ENCODE measurements at places on chromosomes 2 and 18.
A peak's percentile ranks its signal among the peaks of the same experiment; 100 is the strongest.

DNA sequence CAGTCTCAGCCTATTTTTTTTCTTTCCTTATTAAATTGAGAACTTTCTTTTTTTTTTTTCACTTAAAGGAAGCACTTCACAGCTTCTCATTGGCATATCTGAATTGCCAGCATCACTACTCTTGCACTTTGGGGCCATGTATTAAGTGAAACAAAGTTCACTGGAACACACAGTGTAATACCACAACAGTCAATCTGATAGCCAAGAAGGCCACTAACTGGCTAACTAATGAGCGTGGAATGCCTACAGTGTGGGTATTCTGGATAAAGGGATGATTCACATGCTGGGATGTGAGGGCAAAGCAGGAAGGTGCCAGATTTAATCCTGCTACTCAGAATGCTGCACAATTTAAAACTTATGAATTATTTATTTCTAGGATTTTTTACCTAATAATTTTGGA, 11.7 kb upstream of the C18orf63 start:
- DNase-seq = peak; percentile 70

GRCh38 chr2:124065636-124066035, 40.5 kb downstream of the CNTNAP5 start:
- DNase-seq = no peak

DNA sequence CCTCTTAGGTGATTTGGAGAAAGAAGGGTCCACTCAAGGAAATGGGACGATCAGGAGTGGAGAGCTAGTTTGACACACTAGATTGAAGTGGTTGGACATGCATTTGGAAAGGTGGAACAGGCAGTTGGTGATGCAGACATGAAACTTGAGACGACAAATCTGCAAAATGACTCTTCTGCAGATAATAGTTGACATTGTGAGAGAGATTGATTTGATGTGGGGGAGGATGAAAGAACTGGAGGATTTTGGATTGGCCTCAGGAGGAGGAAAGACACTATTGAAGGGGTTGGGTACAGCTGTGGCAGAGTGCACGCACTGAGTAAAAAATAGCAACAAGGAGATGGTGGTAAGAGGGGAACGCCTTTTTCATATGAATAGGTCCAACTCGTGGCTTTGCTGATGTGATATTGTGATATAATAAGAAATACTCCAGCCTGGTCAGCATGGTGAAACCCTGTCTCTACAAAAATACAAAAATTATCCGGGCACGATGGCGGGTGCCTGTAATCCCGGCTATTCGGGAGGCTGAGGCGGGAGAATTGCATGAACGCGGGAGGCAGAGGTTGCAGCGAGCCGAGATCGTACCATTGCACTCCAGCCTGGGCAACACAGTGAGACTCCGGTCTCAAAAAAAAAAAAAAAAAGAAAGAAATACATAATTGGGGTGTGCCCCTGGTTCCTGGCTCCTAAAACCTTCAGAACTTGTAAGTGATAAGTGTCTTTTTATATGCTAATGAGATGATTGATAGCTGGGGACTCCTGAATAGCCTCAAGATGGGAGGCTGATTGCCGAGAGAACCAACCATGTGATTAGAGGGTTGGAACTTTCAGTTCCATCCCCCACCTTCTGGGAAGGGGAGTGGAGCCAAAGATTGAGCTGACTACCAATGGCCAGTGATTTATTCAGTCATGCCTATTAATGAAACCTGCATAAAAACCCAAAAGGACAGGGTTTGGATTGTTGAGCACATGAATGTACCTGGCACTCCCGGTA, 9.7 kb downstream of the TTLL4 start:
- no peak for DNase-seq

GRCh38 chr2:152571048-152571766, 146.1 kb downstream of the PRPF40A start:
- peak; percentile 42 for DNase-seq
